ENCODE measurements at places on chromosomes 5 and 9.

DNA sequence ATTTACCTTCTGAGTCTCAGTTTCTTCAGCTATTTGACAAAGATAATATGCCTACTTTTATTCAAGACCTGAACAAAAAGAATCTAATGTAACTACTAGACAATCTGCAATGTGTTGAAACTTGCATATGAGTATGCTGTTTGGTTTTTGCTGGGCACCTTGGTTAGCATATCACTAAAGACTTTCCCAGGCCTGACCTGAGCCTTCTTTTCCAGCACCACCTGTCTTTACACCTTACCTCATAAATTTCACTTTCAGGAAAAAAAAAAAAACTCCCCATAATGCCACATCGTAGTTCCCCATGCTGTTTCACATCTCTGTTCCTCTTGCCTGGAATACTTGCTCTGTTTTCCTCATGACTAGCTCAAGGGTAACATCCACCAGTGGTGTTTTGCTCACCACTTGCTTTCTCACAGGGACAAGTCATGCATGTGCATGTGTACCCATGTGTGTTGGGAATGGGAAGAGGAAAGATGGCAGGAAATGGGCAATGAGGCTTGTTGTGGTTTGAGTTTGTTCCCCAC is 45.6 kb upstream of the TLE4 start:
- no peak for DNase-seq

GRCh38 chr5:101608322-101608721 is 687.8 kb downstream of the SLCO4C1 start:
- DNase-seq: no peak

DNA sequence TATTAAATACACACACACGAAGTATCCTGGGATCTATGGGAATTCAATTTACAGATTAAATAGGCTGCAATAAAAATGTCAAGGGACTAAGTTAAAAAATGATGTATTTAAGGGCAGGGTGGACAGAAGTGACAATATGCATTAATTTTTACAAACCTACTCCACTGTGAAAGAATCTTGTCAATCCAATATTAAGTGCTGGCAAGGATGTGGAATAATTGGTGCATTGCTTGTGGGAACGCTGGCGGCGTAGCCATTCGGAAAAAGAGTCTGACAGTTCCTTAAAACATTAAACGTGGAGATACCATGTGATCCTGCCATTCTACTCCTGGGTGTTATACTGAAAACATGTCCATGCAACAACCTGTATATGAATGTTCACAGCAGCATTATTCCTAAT is 4.2 kb downstream of the CDC14B start:
- no peak for DNase-seq

- DNase-seq: no peak
Observed at GRCh38 chr5:111730659-111731382, 26.2 kb downstream of the NREP start.

GRCh38 chr5:81553567-81554212 is 159.8 kb upstream of the ACOT12 start:
- no peak for DNase-seq

DNA sequence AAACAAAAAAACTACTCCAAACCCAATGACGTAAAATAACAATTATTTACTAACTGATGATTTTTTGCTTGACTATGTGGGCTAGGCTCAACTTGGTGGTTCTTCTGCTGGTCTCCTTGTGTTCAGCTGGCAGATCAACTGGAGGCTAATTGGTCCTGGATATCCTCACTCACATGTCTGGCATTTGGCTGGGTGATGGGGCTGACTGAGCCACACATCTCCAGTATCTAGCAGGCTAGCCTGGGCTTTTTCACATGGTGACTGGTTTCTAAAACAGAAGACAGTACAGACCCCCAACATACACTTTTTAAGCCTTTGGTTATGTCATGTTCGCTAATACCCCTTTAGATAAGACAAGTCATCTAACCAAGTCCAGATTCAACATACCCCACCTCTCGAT is 104.7 kb upstream of the PRRC1 start:
- peak; percentile 33 for DNase-seq

- DNase-seq: peak; percentile 50
Observed at GRCh38 chr9:91843623-91844148, 106.3 kb downstream of the ROR2 start.

GRCh38 chr5:154625031-154625430 is 130.1 kb upstream of the LARP1 start:
- DNase-seq: no peak

DNA sequence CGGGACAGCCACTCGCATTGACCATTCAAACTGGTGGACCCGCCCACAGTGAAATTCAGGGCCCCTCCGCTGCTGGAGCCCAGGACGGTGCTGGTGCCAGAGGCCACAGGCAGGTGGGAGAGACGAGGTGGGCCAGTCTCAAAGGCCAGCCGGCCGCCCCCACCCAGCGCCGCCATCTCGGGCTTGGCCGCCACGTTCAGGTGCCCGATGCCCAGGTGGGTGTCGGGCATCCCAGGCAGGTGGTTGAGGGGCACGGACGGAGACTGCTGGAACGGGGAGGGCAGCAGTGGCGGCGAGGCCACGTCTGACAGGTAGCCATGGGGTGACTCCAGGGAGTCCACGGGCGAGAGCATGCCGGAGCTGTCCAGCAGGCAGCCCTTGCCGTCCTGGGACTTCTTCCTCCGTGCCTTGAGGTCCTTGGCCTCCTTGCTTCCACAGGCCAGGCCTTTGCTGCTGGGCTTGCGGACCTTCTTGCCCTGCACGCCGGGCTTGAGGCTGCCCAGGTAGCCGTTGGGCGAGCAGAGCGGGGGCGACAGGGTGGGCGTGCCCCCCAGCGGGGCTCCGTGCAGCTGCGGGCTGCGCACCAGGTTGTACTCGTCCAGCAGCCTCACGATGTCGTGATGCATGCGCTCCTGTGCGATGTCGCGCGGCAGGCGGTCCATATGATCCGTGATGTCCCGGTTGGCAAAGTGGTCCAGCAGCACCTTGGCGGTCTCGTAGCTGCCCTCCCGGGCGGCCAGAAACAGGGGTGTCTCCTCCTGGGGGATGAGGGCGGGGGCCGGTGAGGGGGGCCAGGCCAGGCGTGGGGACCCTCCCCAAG is 14.2 kb upstream of the SEC16A start:
- DNase-seq: no peak

- DNase-seq: no peak
Observed at GRCh38 chr9:120710110-120710981, 3.9 kb downstream of the MEGF9 start.

DNA sequence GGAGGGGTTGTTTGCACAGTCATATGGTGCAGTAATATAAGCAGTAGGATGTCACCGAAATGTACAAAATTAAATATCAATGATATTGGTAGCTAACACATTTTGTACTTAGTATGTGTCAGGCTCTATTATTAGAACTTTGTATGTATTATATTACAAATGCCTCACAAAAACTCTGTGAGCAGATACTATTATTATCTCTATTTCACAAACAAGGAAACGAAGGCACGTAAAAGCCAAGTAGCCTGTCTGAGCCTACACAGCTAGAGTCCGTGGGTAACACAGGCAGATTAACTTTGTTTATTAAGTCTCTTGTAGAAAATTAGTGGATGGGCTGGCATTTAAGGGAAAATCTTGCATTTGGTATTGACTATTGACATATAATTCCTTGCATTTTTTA is 284.3 kb upstream of the DAB2 start:
- no peak for DNase-seq

GRCh38 chr5:9712911-9713310 is 82.8 kb upstream of the TAS2R1 start:
- no peak for DNase-seq

DNA sequence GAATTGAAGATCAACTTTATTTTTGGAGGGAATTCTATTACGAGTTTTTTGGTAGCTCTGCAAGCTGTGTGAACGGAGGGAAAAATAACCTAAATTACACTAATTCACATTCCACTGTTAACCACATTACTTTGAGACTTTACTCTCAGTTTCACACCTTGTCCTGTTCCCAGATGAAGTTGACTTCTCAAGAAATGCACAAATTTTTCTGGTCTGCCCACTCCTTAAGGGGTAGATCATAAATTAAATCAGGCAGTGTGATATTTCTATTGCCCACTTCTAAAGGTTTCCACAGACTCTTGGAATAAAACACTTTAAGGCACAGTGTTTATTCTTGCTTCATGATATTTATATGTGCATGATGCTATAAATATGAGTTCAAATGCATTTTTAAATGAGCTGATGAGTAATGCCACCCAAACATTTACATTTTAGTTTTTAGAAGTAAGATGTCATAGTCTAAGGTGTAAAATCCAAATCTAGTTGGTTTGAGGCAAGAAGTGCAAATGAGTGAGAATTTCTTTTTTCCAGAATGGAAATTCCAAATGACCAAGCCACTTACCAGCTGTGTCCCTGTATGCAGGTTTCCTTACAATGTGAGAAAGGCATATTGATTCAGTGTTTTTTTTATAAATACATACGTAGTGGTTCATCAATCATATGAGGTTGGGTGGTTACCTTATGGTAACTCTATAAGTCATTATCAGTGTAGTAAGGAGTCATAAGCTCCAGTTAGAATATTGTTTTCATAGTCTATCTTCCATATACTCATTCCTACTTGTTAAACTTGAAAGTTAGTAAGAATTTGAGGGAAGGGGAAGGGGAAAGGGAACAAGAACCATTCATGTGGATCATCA is 437.7 kb upstream of the MEF2C start:
- no peak for DNase-seq

GRCh38 chr9:126367616-126368015 is 41.0 kb downstream of the MVB12B start:
- no peak for DNase-seq

DNA sequence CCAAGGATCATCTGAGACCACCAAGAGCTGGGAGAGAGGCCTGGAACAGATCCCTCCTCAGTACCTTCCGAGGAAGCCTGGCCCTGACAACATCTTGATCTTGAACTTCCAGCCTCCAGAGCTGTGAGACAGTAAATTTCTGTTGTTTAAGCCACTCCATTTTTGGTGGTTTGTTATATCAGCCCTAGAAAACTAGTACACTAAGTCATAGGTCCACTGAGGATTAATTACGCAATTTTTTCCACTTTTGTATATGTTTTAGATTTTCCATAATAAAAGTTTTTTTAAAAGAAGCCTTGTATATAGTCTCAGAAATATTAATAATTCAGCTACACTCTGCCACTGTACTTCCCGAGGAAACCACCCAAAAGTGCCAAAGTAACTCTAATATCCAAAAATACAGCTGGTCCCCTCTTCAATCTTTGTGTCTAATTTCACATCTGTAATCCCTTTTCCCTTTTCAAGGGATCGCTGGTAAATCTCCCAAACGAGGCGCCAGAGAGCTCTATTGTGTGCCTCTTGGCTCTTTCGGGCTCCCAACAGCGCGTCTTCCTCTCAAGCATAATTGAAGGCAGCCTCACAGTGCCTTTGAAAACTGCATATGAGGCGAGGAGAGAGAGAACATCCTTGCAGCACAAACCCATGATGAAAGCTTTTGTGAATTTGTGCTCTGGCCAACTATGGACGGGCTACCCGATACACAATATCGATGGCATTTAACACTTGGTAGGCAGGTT is 32.7 kb downstream of the PRUNE2 start:
- DNase-seq: peak; percentile 68

Measured in BE2C (cell line).